ENCODE measurements at places on chromosomes 11 and 22. TPM values are rescaled to one million over a fixed set of nuclear protein-coding genes. Genes with fewer than 3 reads are reported as not detected.

LAYN gene
- total RNA-seq, result 22.3 TPM

CYP2D6 gene
- total RNA-seq, result 1.7 TPM

XRRA1 gene
- total RNA-seq, result 9.6 TPM

IFITM10 gene
- 4.9 TPM for total RNA-seq

KCNK7 gene
- total RNA-seq, result 12.0 TPM

SCGB2A2 gene
- not detected for total RNA-seq

DDTL gene
- not detected for total RNA-seq

TMEM121B gene
- not detected for total RNA-seq

MRGPRX4 gene
- total RNA-seq, result not detected

SLC15A3 gene
- total RNA-seq, result 23.1 TPM

TRIM77 gene
- total RNA-seq, result not detected

PDE2A gene
- total RNA-seq, result 57.0 TPM

KCNJ5 gene
- total RNA-seq, result 1.5 TPM

DGKZ gene
- 78.8 TPM for total RNA-seq

TRIM49 gene
- not detected for total RNA-seq

CSTPP1 gene
- total RNA-seq, result 30.7 TPM

E2F8 gene
- total RNA-seq, result 4.2 TPM

UQCR10 gene
- total RNA-seq, result 65.8 TPM

GRIK4 gene
- 0.25 TPM for total RNA-seq

EIF3L gene
- 338 TPM for total RNA-seq

IL18 gene
- 48.6 TPM for total RNA-seq

GRK3 gene
- 5.6 TPM for total RNA-seq

DDX25 gene
- not detected for total RNA-seq

ADAMTS8 gene
- total RNA-seq, result 1.5 TPM

CSNK1E gene
- total RNA-seq, result 162 TPM

HEPHL1 gene
- 1.7 TPM for total RNA-seq
